ENCODE measurements at places on chromosomes 5 and 9.

DNA sequence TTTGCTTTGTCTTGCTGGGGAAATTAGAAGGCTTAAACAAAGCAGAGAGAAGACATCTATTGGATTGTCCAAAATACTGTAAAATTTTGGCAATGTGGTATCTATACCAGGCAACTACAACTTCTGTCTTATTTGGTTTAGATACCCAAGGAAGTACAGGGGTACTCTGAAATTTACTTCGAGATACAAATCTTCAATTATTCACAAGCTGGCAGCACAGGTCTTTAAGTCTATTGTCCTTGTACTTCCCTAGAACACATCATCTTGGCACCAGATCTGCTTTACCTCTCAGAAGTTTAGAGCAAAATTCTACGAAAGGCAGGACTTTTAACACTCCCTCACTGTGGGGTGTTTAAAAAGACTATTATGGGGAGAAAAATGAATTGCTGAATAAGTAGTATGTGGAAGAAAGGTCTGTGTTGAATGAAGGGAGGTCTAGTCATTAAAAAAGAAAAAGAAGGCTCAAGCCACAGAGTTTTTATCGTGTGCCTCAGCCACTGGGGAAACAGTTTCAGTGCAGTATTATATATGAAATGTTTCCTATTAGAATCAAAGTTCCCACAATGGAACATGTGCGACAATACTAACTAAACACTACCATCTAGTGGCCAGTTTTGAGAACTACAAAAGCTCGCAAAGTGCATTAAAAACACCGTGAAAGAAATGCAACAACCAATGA is 93.7 kb downstream of the PDE4D start:
- DNase-seq, result peak; percentile 37

GRCh38 chr5:38670066-38670465 is 113.6 kb upstream of the LIFR start:
- no peak for DNase-seq

DNA sequence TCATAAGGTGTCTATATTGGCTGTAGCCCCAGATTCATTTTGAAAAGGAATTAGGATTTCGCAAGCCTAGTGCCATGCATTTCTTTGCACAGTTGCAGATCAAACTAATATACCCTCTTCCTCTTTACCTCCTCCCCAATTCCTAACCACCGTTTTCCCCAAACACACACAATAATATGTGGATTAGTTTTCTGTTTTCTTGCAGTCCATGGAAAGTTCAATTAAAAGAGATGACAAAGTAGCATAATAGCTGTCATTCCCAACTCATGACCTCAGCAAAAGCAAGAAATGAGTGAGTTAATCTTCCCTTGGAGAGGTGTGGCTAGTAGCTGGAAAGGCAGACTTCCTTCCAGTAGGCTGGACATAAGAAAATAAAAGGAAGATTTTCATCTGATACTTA is 349.1 kb downstream of the TMEM232 start:
- DNase-seq, result no peak

- no peak for DNase-seq
Measured at GRCh38 chr5:5278815-5279381, 138.8 kb downstream of the ADAMTS16 start.

GRCh38 chr5:35197351-35197750 is 32.9 kb downstream of the PRLR start:
- no peak for DNase-seq

- DNase-seq, result no peak
Measured at GRCh38 chr9:136931611-136932130, 12.9 kb downstream of the FBXW5 start.

GRCh38 chr5:9799606-9800005 is 169.5 kb upstream of the TAS2R1 start:
- DNase-seq, result no peak

DNA sequence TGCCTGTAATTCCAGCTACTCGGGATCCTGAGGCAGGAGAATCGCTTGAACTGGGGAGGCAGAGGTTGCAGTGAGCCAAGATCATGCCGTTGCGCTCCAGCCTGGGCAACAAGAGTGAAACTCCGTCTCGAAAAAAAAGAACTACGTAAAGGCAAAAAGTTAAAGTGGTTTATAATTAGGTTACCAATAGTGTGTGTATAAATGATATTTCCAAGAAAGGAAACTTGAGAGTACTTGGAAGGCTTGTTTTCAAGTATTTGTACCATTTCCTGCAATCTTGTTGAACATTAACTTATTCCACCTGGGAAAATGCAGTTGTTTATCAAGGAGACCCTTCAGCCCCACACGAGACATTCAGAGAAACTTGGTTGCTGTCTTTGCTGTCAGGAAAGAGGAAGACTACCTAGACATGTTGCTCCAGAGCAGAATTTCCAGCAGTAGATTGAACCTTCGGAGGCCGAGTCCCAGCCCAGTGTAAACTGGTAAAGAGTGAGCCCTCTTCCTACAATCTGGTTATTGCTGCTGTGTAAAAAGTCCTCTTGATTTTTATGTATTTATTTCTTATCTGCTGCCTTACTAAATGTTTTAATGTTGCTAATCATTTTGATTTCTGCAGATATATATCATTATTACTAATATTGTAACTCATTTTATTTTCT is 30.1 kb downstream of the STXBP1 start:
- DNase-seq, result no peak

GRCh38 chr5:159038907-159039306 is 60.8 kb downstream of the EBF1 start:
- DNase-seq, result no peak

GRCh38 chr5:132054697-132055440 is 5.6 kb upstream of the IL3 start:
- DNase-seq, result no peak

- DNase-seq, result no peak
Measured at GRCh38 chr9:92679413-92680165, 9.7 kb upstream of the IPPK start.

DNA sequence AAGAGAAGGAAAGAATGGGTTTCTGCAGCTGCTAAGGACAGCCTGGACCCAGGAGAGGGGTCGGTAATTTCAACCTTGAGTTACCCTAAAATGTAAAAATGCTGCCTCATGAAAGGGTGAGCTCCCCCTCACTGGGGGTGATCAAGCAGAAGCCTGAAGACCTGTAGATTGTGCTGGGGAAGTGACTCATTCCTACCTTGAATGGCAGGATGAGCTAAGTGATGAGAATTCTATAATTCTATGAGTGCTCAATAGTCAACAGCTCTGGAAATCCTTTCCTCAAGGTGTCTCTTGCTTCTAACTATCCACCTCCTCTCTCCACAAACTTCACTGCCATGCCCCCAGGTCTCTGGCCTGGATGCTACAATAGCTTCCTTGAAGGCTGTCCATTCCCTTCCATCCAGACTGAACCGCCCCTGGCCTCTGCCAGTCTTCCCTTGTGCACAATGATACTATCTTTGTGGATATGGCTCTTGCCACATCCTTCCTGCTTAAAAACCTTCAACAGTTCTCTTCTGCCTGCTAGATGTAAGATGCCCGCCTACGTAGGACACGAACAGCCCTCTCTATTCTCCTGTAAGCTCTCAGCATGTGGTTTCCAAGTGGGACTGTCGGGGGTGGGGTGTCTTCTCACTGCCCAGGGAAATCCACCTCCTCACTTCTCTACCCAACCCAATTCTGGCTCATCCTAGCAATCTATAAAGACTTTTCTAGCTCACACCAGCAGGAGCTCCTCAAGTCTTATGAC is 50.6 kb downstream of the PTPN3 start:
- no peak for DNase-seq

DNA sequence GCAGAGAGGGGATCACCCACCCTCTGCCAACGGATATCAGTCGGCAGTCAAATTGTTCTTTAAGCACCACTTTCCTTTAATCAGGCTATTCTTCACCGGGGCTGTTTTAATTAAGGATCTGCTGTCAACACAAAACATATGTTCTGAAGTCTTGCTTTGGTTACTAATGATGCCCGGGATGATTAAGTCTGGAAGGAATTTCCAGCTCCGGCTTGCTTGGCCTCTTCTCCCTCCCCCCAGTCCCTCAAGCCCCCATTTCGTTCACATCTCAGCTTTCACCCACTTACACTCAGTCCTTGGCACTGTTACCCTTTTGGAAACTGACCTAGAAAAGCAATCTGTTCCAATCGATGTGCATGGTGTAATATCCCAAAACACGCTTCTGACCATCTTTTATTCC is 74.7 kb downstream of the MSX2 start:
- DNase-seq, result no peak

- DNase-seq, result peak; percentile 21
Measured at GRCh38 chr5:132777209-132778069, at the start of gene SEPTIN8. TSS of gene SEPTIN8 (minus strand) at chr5:132777239. CDS start at chr5:132777137, 102 bp downstream.

DNA sequence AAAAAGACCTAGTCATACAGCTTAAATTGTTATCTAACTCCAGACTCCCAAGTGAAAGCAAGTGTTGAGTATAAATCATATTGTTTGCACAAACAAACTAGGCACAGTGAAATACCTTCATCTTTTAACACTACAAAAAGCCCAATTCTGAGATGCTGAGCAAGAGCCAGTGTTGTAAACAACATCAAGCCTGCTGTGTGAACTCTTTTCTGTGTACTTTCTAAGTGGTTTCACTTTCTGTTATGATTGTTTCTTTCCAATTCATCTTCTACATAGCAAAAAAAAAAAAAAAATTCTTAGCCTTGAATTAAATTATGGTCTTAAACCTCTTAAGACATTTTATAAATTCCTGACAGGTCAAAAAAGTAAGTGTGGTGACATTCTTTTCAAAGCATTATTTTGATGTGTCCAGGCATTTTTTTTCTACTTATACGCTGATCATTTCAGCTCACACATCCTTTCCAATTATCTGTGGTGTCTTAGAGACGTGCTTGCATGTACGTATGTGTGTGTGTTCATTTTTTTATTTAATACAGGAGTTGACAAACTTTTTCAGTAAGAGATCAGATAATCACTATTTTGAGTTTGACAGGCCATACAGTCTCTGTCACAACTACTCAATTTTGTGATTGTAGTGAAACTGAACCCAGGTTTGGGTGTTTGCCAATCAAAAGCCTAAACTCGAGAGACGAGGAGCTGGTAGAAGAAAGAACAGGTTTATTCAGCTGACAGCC is 556.1 kb downstream of the CDH9 start:
- DNase-seq, result no peak

DNA sequence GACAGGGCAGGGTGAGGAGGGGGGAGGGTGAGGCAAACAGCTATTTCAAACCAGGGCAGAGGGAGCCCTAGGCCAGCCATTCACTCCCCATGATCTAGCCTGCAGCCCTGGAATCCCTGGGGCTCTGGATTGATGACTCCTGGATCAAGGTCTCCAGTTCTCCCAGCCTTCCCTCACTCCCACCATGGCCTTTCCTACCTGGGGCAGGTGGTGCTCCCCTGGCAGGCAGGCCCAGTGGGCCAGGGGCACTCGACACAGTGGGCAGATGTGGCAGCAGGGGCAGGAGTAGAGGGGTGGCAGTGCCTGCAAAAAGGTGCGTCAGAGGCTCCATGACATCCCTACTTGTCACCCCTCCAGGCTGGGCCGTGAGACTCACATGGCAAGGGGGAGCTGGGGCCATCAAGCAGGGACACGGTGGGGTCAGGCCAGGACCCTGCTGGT is 6.0 kb downstream of the KIF12 start:
- DNase-seq, result no peak

GRCh38 chr5:93189707-93190120 is 391.3 kb downstream of the NR2F1-AS1 start:
- DNase-seq, result no peak

GRCh38 chr5:135426102-135427082 is 20.8 kb downstream of the DCANP1 start:
- DNase-seq, result peak; percentile 25

GRCh38 chr5:168833383-168833782 is 254.2 kb upstream of the PANK3 start:
- DNase-seq, result no peak

DNA sequence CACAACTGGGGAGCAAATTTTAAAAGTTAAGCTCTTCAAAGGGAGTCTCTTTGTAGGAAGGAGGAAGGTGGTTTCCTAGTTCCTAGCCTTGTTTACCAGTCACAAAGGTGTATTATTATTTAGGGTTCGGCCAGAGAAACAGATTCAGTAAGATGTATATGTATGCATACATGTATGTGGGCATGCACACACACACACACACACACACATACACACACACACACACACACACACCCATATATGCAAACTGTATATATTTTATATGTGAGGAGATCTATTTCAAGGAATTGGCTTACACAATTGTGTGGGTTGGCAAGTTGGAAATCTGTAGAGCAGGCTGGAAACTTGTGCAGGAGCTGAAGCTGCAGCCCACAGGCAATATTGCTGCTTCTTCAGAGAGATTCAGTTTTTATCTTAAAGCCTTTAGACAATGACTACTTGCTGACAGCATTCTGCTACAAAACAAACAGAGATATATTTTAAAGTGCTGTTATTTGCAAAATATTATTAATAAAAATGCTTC is 75.3 kb upstream of the DNAH5 start:
- DNase-seq, result no peak

GRCh38 chr5:150511578-150512367 is 3.8 kb downstream of the NDST1 start:
- DNase-seq, result no peak

- no peak for DNase-seq
Measured at GRCh38 chr5:56963246-56963645, 11.3 kb upstream of the MIER3 start.

DNA sequence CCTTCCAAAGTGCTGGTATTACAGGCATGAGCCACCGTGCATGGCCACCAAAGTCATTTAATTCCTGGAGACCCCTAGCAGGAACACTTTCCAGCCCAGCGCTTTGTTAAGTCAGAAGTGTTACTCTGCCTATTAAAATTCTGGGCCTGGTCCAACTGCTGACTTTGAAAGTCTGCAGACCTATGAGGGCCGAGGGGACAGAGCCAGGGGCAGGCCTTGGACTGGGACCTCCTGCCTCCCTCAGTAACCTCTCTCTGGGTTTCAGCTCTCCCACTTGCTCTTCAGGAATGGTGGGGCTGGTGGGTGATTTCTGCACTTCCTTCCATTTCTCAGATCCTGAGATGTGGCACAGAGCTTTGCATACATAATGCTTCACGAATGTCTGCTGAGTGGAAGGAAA is 9.7 kb downstream of the C5orf52 start:
- no peak for DNase-seq

DNA sequence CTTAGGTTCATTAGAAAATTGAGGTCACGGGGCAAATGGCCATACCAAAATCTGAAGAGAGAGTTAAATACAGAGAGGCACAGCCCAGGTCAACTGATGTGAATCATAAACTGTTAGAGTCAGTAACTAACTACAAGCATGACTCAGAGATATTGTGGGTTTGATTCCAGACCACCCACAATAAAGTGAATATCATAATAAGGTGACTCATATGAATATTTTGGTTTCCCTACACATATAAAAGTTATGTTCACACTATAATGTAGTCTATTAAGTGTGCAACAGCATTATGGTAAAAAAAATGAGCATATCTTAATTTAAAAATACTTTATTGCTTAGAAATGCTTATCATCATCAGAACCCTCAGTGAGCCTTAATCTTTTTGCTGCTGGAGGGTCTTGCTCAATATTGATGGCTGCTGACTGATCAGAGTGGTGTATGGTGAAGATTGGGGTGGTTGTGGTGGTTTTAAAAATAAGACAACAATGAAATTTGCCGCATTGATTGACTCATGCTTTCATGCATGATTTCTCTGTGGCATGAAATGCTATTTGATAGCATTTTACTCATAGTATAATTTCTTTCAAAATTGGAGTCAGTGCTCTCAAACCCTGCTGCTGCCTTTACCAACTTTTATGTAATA is 53.1 kb upstream of the EDIL3 start:
- no peak for DNase-seq

Measured in CD4-positive, alpha-beta T cell treated with Interleukin-6 at 100 ng/mL for 8 hours (primary cell).